A172 (cell line): ENCODE measurements at places on chromosomes 7 and 10. TPM values are rescaled to one million over a fixed set of nuclear protein-coding genes. Genes with fewer than 3 reads are reported as not detected.

The CLEC5A gene
- not detected in 2 replicates for total RNA-seq

The ATOH7 gene
- not detected in 2 replicates for total RNA-seq

The DYDC2 gene
- total RNA-seq, result 0.12 and 1.2 TPM in 2 replicates

The CYP2C19 gene
- total RNA-seq, result not detected in 2 replicates

The ADRB1 gene
- 1.1 and 1.5 TPM in 2 replicates for total RNA-seq

The SEMA3E gene
- total RNA-seq, result 0.29 and 3.6 TPM in 2 replicates

The PLEKHA1 gene
- total RNA-seq, result 5.6 and 6.9 TPM in 2 replicates

The HOXA7 gene
- total RNA-seq, result not detected in 2 replicates

The CRPPA gene
- total RNA-seq, result 0.16 and 0.26 TPM in 2 replicates

The AKR1C4 gene
- not detected in 2 replicates for total RNA-seq

The ASIC3 gene
- total RNA-seq, result 0.31 and 0.53 TPM in 2 replicates

The LDB3 gene
- total RNA-seq, result 0.10 and 0.31 TPM in 2 replicates

The CLCN1 gene
- not detected in 2 replicates for total RNA-seq

The SLC39A12 gene
- total RNA-seq, result not detected in 2 replicates

The AKR1C1 gene
- total RNA-seq, result 28.1 and 68.3 TPM in 2 replicates

The ANXA8 gene
- total RNA-seq, result 45.4 and 54.3 TPM in 2 replicates

The STEAP4 gene
- total RNA-seq, result 0.29 TPM in 1 of 2 replicates, not detected in the other

The PDK4 gene
- total RNA-seq, result 0.07 and 0.43 TPM in 2 replicates

The CLRN3 gene
- total RNA-seq, result 0.31 TPM in 1 of 2 replicates, not detected in the other
